ENCODE measurements at places on chromosomes 2 and 18.
A peak's percentile ranks its signal among the peaks of the same experiment; 100 is the strongest.

- DNase-seq = no peak
Measured at GRCh38 chr2:181189951-181190350, 209.5 kb downstream of the UBE2E3 start.

DNA sequence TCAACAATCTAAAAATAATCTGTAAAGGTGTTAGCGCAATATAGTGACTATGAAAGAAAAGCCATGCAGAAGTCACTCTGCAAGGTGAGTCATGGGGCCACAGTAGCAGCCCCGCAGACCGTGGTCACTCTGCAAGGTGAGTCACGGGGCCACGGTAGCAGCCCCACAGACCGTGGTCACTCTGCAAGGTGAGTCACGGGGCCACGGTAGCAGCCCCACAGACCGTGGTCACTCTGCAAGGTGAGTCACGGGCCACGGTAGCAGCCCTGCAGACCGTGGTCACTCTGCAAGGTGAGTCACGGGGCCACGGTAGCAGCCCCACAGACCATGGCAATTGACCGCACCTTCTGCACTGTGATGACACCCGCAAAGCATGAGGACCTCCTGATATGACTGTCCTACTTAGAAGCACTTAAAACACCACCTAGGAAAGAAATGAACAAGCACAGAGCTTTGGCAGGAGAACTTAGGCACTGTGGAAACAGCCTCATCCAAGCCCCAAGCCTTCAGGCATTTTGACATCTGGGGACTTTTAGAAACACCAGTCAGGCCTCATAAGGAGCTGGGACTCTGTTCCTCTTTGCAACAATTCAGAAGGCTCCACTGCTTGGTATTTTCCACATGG, 70.1 kb downstream of the LDLRAD4 start:
- DNase-seq = no peak

DNA sequence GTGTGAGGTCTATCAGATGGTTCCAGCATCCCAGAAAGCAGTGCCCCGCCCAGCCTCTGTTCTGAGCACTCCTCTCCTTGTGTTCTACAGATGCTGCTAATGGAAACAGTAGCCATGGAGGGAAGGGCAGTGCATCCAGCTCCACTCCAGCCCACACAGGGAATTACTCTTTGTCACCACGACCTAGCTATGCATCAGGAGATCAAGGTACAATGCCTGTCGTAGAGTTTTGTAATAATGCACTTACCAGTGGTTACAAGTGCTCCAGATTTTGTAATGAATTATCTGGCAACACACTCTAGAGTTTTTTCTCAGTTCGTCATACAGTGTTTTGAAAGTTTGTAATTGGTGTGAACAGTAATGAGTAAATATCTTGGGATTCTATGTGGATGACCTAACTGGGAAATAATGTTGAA, 161.1 kb downstream of the ESCO1 start:
- peak; percentile 52 for DNase-seq

GRCh38 chr2:105187531-105187930, 54.0 kb upstream of the GPR45 start:
- no peak for DNase-seq

GRCh38 chr18:79056827-79057367, 12.3 kb upstream of the ATP9B start:
- DNase-seq = no peak

DNA sequence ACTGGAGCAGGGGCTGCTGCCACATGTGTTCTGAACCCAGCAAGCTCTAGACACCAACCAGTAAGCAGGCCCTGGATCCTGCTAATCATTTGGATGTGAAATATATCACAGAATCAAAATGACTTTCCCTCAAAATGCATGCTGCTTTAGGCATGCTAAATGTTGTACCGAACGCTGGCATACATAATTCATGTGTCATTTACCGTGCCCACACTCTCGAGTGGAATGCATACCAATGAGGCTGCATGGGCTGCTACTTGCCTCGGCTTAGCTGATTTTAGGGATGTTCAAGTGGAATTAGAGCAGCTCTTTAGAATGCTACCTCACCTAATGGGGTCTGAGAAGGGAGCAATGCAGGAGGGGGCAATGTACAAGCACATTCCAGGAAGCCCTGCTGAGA, 509.6 kb upstream of the RAB6C start:
- DNase-seq = no peak

DNA sequence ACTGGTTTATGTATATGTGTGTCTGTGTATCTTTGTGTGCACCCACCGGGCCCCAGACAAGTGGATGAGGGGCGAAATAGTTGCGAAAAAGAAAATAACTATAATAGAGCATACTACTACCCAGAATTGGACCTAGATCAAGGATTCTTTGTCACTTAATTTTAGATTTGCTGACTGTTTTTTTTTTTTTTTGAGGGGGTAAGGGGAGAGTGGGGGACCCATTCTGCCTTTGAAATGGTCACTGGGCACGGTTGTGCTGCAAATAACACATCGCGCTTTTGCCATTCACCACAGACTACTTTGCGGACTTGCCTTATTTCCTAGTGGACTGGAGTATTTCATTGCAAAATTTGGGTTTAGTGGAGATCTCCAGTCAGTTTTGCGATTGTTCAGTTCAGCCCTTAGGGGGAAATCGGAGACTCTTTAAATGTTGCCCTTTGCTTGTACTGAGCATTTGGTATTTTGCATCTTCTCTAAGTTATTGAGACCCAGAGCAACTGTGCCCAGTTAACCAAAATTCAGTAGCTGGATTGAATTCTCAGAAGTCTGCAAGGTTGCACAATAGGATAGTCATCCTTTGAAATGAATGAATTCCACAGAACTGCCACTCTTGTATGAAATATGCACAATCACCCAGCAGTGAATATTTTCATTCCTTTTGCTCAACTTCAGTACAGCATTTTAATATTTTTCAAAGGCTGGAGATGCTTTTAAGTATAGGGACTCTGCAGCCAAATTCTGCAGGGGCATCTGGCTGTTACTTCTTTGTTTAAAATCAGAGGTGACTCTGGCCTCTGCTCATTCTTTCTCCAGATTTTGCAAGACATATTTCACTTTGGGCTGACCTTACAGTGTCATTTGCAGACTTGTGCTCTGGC, 2.9 kb downstream of the TRIB2 start:
- no peak for DNase-seq

DNA sequence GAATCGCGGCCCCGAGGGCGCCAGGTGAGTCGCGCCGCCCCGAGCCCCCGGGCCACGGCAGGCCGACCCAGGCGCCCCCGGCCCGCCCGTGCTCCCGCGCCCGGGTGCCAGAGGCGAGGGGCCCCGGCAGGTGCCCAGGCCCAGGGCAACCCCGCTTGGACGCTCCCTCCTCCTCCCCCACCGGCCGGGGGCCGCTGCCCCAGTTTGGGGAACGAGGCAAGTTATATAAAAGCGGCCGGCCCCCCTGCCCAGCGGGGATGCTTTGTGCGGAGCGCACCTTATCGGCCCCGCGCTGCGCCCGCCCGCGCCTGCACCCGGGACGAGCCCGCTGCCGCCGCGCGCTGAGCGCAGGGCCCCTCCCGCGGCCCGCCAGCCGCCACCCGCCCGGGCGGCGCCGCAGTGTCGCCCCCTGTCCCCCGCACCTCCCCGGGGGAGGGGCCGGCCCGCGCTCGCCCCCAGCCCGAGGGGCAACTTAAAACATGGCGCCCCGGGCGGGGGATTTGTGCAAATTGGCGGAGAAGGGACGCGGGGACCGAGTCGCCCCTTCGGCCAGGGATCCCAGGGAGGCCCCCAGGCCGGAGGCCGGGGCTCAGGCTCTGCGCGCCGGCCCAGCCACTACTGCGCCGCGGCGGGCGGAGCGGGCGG, 639 bp downstream of the EPB41L3 start:
- DNase-seq = no peak

- DNase-seq = no peak
Measured at GRCh38 chr2:43080571-43081021, 145.8 kb downstream of the ZFP36L2 start.

DNA sequence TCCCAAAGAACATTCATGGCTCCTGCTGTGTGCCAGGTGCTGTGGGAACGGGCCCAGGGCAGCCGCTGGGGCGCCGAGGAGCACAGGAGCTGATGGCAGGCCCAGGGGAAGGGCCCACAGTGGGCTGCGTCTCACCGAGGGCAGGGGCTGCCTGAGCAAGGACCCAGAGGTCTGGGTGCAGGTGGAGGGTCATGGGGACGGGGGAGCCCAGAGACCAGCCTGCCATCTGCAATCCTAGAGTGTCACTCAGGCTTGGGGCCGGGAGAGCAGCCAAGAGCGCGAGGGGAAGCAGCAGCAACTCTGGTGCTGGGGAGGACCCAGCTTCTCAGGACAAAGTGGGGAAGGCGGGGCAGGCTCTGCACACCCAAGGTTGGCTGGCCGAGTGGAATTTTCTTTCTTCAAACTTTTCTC, 207.4 kb downstream of the HDAC4 start:
- no peak for DNase-seq

DNA sequence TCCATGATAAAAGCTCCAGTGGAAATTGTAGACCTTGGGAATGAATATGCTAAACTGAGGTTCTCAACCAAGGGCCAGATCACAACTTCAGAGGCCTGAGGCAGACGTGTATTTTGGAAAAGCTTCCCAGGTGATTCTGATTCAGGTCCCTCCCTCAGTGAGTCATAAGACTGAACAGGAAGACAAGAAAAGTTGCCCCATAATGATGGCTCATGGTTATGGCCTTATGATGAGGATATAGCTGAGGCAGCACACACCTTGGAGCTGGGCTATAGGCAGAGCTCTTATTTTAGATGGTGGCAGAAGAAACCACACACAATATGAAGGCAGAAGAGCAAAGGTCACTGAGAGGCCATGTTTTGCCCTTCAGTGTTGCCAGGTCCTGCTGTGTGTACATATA, 9.6 kb downstream of the ANTXR1 start:
- DNase-seq = no peak

- DNase-seq = no peak
Measured at GRCh38 chr2:29719639-29720038, 201.7 kb downstream of the ALK start.

DNA sequence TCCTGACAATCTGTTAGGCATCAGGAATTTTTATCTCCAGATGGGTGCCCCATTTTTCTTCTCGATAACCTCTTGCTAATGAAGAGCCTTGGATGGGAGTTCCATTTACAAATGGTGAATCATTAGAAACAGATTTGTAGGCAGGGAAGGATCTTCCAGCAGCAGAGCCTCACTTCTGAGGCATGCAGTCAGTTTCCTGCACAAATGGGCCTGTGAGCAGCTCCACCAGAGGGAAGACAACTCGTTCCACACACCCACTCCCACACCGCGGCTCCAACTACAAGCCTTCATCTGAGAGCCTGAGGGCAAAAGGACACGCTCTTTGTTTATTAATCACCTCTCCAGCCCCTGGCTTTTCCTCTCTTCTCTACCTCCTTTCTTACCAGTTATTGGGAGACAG, 108.5 kb downstream of the CTAGE1 start:
- no peak for DNase-seq

DNA sequence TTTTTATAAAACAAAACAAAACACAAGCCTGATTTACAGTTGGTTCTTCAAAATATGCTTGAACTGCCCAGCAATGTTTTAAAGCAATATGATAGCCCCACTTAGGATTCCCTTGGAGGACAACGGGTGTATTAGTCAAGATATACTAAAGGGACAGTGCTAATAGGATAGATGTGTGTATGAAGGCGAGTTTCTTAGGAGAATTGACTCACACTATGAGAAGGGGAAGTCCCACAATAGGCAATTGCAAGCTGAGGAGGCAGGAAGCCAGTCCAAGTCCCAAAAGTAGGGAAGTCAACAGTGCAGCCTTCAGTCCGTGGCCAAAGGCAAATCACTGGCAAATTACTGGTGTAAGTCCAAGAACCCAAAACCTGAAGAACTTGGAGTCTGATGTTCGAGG, 167.9 kb downstream of the CBLN2 start:
- no peak for DNase-seq
